Stimulated activated CD8-positive, alpha-beta memory T cell treated with anti-CD3 and anti-CD28 coated beads, Interleukin-4, amount 100 ng/mL, for 4 hours (primary cell): ENCODE measurements at places on chromosomes 1 and 21.

- DNase-seq, result no peak
Observed at GRCh38 chr1:183881387-183882131, 76.6 kb downstream of the RGL1 start.

DNA sequence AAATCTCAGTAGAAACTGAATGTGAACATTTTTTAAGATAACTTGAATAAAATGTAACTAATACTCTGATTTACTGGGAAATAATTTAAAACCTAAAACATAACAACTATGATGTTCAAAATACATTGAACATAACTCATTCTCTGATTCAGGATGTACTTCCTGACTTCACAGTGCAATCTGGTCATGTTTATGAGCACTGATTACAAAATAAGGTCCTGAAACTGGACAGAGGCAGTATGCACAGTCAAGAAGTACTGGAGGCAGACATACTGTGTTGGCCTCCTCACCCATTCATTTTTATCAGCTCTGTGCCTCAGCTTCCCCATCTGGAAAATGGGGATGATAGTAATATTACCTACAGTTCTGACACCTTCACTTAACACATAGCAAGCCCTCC lies 651.3 kb downstream of the PTPRC start:
- DNase-seq, result no peak

DNA sequence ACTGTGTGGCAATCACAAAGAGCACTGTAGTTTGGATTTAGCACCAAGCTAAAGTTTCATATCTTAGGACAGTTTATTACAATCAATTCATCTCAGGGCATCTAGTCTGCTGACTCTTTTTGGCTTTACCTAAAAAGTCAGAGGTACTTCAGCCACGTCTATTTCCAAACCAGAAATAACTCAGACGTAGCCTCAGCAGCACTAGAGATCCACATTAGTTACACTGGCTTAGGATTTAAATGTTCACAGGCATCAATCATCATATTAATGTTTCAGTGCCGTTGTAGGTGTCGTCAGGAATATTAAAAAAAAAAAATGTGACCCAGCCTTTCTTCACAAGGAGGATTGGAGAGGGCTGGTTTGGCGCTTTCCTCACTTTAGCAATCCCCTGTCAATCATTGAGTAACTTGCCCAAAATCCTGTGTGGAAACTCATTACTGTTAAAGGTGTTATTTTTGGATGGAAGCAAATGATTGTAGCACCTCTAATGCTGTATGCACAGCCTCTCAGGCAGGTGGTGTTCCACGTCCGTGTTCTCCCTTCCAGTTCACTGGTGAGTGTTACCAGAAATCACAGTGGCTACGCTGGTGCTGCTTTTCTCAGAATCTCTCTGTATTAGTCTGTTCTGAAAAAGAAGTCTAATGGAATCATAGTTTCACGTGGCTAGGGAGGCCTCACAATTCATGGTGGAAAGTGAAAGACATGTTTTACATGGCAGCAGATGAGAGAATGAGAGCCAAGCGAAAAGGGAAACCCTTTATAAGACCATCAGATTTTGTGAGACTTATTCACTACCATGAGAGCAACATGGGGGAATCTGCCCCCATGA lies 45.4 kb downstream of the NEK7 start:
- DNase-seq, result no peak

GRCh38 chr1:243505986-243506689 lies 250.3 kb downstream of the SDCCAG8 start:
- no peak for DNase-seq

GRCh38 chr1:33903210-33903589 lies 39.3 kb downstream of the HMGB4 start:
- DNase-seq, result no peak

GRCh38 chr1:36609241-36610027 lies 126.7 kb upstream of the CSF3R start:
- DNase-seq, result no peak

DNA sequence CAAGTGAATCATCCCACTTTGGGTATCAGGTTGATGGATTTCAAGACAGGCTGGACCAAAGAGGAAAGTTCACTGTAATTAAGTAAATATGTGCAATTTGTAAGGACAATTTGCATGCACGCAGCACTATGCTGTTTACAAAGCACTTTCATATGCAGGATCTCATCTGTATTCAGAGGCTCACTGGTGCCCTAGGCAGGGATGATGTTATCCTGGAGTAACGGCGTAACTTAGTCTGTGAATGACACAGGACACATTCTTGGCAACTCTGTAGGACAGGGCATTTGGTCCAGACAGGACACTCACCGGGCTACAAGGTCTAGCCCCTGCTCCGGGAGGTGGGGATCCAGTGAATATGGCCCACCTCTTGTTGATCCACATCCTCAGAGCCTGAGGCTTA lies 365.4 kb upstream of the DUSP10 start:
- no peak for DNase-seq

DNA sequence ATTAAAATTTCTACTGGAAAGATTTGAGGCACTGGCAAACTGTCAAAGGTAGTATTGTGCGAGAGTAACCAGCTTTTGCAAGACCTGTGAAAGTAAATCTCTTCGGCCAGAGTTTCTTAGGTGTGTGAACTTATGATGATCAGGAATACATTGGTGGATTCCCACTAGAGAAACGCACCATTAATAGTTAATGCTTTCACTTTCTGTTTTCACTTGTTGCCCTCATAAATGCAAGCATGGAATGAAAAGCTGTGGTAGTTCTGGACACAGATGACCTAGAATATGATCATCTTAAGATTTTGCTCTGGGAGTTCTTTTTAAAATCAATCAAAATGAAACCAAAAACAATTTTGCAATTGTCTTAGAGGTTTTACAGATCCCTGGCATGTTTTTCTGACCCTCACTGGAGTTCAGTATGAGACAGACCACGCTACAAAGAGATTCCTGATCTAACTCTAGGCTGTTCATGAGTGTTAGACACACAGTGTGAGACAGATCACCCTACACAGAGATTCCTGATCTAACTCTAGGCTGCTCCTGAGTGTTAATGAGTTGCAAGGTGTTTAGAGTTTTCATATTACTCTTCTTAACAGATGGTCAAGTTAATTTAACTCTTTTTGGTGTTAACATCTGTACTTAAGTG lies 98.8 kb downstream of the SDCCAG8 start:
- no peak for DNase-seq

DNA sequence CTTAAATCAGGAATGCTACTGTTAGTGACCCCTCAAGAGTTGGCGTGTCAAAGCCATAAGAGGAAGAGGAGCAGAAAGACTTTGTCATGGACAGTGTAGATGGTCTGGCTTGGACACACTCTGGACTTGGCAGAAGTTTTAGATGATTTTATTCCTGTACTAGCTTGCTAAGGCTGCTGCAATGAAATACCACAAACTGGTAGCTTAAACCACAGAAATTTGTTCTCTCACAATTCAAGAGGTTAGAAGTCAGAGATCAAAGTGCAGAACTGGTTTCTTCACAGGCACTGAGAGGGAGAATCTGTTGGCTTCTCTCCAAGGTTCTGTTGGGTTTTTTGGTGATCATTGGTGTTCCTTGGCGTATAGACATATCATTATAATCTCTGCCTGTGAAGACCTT lies 869.8 kb upstream of the B3GALT2 start:
- no peak for DNase-seq

GRCh38 chr1:201693890-201694607 lies 134.9 kb upstream of the IPO9 start:
- DNase-seq, result no peak

DNA sequence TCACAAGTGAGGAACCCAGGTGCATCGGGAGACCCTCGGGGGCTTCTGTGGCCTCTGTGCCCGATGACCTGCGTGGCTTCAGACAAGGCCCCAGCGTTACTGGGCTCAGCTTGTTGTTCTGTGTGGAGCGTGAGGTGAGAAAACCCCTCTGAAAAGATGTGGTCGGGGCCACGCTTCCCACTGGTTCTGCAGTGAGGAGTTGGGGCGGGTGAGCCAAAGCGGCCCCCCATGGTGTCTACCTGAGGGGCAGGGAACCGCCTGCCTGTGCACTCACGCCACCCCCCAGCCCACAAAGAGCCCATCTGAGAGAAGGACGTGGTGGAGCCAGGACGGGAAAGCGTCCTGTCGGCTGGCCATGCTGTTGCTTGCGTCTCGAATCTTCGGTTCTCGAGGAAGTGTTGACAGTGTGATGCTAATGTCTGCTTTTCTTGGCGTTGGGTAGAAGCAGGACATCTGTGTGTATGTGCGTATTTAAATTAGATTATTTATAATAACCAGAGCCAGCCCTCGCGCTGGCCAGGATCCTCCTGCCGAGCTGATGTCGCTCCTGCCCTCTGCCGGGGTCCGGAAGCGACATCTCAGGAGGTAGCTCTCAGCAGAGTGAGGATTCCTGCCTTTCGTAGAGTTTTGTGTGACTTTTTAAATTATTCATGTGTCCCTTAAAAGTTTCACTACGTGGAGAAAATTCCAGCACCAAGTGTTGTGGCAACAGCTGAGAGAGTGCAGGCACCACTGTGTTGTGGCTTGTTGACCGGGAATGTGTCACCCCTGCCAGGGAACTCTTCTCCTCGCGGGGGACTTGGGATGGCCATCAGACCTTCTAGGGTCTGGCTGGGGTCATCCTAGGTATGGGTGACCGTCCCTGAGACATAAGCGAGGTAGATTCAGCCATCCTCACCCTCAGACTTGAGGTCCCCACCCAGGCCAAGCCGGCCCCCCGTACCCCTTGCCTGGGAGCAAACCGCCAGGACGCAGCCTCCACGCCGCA lies 15.3 kb downstream of the TMEM201 start:
- no peak for DNase-seq

DNA sequence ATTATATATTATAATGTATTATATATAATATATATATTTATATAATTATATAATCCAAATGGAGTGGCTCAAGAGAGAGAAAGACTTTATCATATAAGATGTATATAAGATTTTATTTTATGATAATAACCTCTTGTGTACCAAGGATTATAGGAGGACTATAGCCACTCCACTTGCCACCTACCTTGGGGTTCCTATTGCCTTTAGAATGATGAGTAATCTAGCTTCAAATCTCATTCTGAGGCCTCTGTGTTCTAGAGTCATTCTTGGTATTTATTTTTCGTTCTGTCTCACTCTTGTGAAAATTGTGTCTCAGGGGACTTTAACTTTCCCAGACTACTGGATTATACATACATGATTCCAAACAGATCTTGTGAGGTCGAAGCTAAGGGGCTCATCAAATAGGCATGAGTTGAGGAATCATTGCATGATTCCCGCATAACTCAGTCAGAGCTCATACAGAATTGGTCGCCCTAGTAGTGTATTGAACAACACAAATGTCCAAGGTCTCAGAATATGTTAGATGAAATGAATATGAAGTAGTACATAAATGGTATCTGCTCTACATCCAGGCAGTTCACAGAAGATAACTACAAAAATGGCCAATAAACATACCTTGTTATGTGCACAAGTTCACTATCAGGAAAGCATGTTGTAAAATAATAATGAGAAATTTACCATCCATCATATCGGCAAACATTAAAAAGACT lies 159.5 kb upstream of the RNPC3 start:
- DNase-seq, result no peak

DNA sequence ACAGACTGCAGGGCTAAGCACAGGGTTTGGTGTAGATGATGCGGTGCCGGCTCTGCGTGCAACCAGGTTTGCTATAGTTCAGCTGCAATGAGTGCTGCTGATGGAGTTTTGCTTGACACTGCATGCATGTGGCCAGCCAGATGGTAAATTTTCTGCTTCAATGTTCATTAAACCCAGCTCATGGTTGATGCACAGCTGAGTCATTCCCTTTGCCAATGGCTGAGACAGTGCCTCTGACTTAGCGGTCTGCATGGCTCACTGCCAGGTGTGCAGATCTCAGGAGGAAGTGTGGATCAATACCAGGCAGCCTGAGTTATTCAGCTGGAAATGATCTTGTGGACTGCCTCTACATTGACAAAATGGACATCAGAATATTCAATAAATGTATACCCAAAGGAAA lies 172.7 kb upstream of the ZP4 start:
- DNase-seq, result no peak

DNA sequence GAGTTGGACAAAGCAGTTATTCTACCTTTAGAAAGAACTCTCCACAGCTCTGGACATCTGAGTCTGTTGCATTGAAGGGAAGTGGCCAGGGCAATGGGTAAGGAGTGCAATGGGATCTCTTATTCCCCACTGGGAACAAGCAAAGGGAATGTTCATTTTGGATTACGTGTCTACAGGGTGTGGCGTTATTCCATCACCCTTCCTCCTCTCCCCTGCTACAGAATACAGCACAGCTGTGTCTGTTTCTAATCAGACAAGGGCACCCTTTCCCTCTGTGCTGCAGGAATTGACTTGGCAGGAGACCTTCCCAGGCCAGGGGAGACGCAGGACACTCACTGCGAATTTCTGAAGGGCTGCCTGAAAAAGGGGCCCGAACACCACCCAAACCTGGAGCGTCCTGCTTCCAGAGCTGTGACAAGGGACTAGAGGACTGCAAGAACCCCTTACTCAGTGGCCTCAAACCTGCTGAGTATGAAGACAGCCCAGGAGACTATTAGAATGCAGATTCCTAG lies 163.6 kb upstream of the RAB4A start:
- no peak for DNase-seq

DNA sequence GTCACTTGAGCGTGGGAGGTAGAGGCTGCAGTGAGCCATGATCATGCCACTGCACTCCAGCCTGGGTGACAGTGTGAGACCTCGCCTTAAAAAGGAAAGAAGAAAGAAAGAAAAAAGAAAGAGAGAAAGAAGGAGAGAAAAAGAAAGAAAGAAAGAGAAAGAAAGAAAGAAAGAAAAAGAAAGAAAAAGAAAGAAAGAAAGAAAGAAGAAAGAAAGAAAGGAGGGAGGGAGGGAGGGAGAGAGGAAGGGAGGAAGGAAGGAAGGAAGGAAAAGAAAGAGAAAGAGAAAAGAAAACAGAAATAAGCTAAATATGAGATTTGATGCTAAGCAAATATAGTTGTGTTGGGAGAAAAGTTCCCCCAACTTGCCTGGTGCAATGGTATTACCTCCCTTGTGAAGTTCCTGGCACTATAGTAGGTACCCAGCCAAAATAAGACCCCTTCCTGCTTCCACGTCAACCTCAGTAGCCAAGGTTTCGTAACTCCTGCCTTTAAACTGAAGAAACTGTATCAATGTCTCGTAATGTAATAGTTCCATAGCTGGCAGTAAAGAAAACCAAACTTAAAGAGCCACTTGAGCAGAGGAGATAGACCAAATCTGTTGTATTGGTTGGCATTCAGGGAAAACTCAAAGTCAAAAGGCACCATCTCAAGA lies 88.1 kb upstream of the HNRNPU start:
- DNase-seq, result no peak

DNA sequence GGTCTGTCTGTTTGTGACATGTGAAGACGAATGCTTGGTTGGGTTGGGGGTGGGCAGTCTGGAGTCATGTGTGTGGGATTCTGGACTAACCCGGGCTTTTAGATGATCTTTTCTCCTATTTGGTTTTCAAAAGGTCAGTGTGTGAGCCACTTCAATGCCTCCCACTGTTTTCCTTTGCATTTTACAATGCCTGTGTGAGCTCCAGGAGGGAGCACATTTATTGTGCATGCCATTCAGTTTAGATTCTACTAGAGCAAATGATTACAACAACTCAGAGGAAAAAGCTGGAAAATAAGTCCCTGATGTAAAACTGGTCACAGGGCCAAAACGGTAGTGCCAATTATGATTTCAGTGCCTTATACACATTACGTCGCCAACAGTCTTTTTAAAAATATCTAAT lies 90.9 kb downstream of the LYPLAL1 start:
- no peak for DNase-seq

GRCh38 chr1:25742316-25742715 lies 57.7 kb upstream of the SELENON start:
- DNase-seq, result no peak

- DNase-seq, result no peak
Observed at GRCh38 chr1:36159614-36160387, 3.8 kb downstream of the MAP7D1 start.

GRCh38 chr21:19018529-19018928 lies 614.9 kb upstream of the TMPRSS15 start:
- no peak for DNase-seq
